HT1080 (cell line): ENCODE measurements at places on chromosomes 7 and 10. TPM values are rescaled to one million over a fixed set of nuclear protein-coding genes. Genes with fewer than 3 reads are reported as not detected.

- DNase-seq = no peak
These were observed 99.4 kb downstream of the ZMIZ1 start for GRCh38 chr10:79168210-79168609.

Gene NYAP1
- 0.10 and 0.20 TPM in 2 replicates for total RNA-seq

DNA sequence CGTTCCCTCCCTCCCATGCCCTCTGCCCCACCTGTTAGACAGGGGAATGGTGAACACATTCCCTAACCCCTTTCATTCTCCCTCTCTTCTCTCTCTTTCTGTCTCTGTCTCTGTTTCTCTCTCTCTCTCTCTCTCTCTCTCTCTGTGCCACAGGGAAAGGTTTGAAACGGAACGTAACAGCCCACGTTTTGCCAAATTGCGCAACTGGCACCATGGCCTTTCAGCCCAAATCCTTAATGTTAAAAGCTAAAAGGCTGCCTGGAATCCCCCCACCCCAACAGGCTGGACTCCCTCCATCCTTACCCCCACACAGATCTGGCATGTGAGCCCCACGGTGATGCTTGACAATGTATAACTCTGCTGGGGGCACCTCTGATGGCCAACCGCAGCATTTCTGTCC, 30.8 kb downstream of the LDB3 start:
- DNase-seq = no peak

DNA sequence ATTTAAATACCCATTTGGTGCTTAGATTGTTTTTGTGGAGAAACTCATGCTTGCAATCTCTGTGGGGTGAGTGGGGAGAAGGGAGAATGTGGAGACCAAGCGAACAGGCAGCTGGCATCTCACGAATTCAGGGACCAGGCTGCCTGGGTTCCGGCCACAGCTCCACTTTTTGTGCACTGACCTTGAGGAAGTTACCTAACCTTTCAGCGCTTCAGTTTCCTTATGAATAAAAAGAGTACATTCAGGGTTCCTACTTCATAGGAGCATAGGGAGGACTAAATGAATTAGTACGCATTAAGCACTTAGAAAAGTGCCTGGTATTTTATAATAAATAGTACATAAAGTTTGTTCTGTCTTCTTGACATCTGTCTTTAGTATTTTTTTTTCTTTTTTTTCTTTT, 72.5 kb downstream of the PRTFDC1 start:
- no peak for DNase-seq
